Left renal cortex interstitium (tissue), 4 donors: ENCODE measurements at places on chromosomes 7 and 10. TPM values are rescaled to one million over a fixed set of nuclear protein-coding genes. Genes with fewer than 3 reads are reported as not detected.

DNA sequence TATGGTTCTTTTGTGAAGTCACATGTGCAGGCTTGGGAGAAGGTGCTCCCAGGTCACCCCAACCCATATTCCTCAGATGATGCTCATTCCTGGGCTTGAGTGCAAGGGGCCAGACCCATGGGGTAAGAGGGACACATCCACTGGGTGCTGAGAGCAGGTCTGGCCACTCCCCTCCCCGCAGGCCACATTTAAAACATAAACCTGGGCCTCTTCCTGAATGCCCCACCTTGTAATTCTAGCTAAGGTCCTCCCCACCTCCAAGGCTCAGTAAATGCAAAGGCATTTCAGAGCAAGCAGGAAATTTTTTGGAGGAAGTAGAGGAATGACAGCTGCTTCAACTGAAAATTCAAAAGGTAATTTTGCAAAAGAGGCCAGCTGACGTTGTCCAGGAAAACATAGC lies 172.5 kb downstream of the ARHGAP21 start:
- no peak for DNase-seq

DNA sequence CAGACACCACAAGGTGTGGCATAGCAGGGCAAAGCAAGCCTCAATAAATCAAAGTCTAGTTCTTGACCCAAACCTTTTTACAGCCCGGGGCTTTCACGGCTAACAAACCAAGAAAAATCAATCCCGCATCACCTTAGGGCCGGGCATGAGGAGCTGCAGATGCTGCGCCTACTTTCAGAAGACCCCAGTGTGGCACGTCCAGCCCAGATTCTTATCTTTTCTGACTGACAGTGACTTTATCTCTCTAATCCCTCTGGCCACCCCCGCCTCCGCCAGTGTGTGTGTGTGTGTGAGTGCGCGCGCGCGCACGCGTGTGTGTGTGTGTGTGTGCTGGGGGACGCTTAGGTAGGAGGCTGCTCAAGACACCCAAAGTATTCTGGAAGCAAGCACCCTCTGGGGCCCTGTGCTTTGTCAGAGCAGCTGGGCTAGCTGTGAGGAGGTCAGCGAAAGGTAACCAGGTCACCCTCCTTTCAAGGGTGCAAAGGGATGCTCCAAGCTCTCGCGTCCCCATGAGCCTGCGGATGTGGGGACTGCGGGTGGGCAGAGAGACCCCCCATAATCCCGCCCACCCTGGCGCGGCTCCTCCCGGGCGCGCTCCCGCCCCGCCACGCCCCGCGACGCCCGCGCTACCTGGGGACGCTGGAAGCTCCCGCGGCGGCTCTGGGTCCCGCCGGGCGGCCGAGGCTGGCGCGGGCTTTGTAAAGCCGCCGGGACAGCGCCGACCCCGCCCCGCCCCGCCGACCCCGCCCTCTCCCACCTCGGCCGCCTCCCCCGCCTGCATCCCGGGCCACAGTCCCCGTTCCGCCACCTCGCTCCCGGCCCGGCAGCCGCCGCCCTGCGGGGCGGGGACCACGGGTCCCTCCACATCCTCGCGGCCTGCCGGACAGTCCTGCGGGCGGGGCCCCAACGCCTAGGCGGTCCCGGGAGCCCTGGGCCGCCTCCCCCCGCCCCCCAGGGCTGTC lies 57.1 kb upstream of the RHOBTB1 start:
- DNase-seq = peak; percentile 30

DNA sequence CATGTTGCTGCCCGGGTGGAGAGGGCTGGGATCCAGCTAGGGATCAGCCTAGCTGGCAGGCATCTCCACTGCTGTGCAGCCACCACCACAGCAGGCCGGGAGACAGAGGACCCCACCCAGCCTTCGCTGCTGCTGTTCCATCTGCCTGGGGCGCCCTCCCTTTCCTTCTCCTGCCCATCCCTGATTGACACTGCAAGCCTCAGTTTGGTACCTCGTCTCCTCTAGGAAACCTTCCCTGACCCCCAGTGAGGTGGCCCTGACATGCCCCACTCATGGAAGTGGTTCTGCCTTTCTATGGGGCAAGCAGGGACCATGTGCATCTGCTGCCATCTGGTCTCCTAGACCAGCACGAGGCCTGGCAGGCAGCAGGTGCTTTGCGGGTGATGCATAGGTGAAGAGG lies 30.4 kb upstream of the DPYSL4 start:
- DNase-seq = no peak

DNA sequence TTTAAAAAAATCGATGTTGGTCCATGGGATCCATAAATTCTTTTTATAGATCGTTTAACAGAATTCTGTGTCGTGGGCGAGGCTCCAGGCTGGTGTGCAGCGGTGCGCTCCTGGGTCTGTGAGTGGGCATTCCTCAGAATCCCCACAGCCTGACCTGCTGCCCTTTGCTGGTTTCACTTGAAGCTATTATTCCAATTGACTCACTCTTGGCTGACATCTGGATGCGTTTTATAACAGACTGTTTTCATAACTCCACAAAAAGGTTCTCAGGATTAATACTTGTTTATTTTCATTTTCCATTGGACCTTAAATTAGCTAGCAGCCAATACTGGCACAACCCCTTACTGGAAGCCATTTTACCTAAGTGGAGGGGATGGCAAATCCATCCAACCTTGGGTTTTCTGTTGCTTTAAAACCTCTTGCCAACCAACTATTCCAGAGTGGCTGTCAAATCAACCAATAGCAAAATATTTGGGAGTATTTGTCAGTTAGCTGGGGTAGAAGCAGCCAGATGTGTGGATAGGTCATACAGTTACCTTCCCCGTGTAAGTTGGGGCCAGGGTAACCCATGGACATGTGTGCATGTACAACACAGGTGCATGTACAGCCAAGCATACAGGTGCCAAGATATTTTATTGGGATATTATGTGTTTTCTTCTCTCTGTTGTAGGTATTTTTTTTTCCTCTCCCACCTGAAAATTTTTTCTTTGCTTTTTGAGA lies 160.7 kb upstream of the ZNF32 start:
- DNase-seq = no peak

The DRGX gene
- polyA plus RNA-seq = not detected

The LSM5 gene
- 89.4 TPM for polyA plus RNA-seq

DNA sequence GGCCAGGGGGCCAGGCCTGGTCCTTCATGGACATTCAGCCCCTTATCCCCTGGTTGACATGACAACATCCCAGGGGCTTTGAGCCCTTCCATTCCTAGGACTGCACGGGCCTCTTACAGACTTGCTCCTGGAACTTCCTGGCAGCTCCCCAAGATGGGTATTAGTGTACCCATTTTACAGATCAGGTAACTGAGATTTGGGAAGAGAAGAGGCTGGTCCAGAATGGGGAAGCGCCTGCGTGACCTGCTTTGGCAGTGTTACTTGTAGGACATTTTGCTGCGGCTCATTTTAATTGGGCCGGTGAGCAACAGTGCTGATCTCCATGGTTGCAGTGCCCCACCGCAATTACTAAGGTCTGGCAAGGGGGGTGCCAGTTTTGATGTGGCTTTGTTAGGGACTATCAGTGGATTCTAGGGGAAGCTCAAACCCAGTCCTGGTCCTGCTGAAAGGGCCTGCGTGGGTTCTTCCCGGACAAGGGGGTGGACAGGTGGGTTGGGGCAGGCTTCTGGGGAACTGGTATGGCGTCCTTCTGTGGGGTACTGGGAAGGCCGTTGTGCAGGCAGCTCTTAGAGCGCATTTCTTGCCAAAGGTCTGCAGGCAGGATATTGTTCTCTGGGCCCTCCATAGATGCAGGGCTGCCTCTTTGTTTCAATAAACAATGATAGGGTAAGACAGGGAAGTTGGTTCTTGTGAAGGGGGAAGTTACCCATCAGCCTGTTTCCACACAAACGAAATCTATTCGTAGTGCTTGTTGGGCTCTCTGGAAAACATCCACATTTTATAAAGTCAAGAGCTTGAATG lies 137.6 kb downstream of the RGS10 start:
- no peak for DNase-seq
